ENCODE measurements at places on chromosomes 6 and 20.
A peak's percentile ranks its signal among the peaks of the same experiment; 100 is the strongest.

DNA sequence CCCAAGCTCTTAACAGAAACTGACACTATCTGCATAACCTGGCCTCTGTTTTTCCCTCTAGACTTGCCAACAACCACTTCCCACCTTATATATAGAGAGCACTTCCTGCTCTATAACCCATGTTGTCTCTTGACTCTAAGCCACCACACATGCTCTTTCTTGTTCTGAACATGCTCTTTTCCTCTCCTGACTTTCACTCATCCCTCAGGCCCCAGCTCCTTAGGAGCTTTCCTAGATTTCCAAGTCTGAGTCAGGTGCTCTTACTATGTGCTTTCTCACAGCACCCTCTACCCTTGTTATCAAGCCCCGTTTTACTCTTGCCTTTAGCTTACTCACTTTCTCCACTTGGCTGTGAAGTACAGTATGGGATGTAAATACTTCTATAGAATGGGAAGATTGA, 143.9 kb upstream of the EYA4 start:
- DNase-seq: no peak

DNA sequence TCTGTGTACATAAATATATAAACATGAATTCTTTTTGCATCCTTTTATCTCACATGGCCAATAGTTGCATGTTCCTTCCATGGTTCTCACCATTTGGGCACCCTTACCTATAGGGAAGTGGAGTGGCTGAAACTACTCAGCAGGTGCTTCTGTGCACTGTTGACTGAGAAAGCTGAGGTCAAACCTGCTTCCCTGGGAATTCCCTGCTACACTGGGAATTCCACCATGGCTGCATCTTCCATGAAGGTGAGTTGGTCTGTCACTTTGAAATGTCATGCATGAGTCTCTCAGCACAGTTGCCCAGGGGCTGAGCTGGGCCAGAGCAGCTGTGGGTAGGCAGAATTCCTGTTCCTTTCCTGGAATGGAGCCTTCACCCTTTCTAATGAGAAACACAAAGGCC, 193.8 kb upstream of the PRSS16 start:
- DNase-seq: no peak

GRCh38 chr20:58245181-58245891, 16.9 kb upstream of the ANKRD60 start:
- DNase-seq: no peak

GRCh38 chr6:125020385-125020784, 58.1 kb downstream of the RNF217 start:
- no peak for DNase-seq

GRCh38 chr6:40796260-40797221, 209.4 kb upstream of the LRFN2 start:
- no peak for DNase-seq

DNA sequence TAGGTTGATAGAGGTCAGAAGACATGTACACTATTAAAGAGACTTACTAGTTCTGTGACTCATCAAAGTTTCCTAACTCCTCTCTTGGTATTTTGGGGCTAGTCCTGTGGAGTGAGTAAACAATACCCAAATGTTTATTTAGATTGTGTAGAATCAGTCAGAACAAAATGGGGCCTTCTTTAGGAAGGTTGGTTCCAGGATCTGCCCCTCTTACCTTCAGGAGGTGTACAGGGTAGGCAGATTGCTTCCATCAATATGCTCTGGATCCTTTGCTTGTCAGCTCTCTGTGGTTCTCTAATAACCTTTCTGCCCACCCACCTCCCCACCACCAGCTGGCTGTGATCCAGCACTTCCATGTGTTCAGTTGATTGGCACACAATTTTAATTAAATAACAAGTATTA, 107.0 kb downstream of the POPDC3 start:
- no peak for DNase-seq

DNA sequence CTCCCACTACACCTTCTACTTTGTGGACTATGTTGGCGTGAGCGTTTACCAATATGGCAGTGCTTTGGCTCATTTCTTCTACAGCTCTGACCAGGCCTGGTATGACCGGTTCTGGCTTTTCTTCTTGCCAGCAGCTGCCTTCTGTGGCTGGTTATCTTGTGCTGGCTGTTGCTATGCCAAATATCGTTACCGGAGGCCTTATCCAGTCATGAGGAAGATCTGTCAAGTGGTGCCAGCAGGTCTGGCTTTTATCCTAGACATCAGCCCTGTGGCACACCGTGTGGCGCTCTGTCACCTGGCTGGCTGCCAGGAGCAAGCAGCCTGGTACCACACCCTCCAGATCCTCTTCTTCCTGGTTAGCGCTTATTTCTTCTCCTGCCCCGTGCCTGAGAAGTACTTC, 16.5 kb upstream of the EFHC1 start:
- DNase-seq: peak; percentile 81

GRCh38 chr6:73879501-73880293, 183.7 kb downstream of the CD109 start:
- DNase-seq: peak; percentile 2

DNA sequence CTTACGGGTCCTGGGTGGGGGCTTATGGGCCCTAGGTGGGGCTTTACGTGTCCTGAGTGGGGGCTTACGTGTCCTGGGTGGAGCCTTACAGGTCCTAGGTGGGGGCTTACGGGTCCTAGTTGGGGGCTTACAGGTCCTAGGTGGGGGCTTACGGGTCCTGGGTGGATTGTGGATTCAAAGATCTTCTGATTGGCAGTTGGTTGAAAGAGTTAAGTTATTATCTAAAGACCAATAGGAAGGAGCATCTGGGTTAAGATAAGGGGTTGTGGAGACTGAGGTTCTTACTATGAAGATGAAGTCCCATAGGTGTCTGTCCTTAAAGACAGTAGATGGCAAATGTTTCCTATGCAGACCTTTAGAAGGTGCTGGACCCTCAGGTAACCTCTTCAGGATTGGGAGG, 8.4 kb upstream of the BIRC7 start:
- no peak for DNase-seq

GRCh38 chr20:44106615-44107014, 80.4 kb downstream of the JPH2 start:
- DNase-seq: no peak

DNA sequence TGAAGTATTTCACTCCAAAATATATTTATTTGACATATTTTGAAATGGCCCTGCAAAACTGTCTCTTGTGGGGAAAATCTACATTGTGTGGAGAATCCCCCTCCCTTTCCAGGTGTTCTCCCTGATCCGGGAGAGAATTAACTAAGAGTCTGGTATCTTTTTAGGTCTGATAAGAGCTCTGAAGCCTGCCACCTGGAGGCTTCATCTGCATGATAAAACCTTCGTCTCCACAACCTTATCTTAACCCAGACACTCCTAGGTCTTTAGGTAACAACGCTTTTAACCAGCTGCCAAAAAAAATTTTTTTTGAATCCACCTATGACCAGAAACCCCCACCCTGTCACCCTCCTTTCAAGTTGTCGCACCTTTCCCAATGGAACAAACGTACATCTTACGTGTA, 43.0 kb downstream of the FAM184A start:
- DNase-seq: no peak

DNA sequence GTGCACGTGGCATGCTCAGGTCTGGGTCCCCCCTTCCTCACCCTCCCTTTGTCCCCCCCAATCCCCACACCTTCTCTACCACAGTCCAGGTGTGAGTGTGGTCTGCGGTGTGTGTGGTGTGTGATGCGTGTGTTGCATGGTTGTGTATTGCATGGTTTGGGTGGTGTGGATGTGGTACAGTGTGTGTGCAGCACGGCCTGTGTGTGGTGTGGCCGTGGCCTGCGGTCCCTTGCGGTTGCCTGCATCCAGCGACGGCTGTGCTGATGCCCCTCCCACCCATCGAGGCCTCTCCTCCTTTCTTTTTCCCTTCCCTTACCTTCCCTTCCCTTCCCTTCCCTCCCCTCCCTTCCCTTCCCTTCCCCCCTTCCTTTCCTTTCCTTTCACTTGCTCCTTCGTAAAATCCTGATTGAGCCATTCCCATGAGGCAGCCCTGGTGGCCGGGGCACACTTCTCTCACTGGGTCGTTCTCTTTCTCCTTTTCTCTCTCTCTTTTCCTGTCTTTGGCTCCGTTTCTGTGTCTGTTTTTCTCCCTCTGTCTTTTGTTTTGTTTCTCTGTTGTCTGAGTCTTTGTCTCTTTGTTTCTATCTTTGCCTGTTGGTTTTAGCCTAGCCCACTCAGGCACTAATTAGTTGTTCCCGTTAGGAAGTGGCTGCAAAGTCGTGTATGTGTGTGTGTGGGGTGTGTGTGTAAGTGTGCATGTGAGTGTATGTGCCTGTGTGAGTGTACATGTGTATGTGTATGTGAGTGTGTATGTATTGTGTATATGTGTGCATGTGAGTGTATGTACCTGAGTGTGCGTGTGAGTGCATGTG, 65.7 kb downstream of the SRC start:
- DNase-seq: no peak

DNA sequence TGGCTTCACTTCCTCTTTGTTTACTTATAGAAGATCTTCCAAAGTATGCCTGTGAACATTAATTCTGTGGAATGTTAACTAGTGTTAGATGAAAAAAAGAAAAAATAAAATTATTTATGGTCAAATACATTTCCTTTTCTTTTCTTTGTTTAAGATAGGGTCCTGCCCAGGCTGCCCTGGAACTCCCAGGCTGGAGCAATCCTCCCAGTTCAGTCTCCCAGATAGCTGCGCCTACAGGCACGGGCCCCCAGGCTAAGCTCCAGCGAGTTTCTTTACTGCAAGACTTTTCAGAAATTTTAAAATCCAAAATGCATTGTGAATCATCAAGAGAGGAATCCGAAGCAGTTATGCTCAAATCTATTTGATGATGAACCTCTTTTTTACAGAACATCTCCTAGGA, 39.3 kb upstream of the IL20RA start:
- DNase-seq: no peak

DNA sequence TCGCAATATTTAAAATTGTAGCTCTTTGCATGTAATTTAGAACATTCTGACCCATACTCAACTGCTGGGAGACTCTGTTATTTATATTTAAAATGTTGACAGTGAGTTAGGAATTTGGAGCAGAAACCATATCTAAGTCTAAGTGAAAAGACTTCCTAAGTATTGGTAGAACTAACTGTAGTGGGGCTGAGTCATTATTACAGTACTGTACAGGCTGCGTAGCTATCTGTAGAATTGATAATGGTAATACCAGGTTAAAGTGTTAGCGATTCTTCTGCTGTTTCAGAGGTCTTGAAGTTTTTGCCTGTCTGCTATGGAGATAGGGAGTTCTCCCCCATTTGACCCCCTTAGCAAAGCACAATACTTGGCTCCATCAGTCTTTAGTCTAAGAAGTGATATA, 3.6 kb downstream of the TOP1 start:
- peak; percentile 75 for DNase-seq

- DNase-seq: no peak
Observed at GRCh38 chr6:129351807-129352206, 358.2 kb downstream of the ARHGAP18 start.

DNA sequence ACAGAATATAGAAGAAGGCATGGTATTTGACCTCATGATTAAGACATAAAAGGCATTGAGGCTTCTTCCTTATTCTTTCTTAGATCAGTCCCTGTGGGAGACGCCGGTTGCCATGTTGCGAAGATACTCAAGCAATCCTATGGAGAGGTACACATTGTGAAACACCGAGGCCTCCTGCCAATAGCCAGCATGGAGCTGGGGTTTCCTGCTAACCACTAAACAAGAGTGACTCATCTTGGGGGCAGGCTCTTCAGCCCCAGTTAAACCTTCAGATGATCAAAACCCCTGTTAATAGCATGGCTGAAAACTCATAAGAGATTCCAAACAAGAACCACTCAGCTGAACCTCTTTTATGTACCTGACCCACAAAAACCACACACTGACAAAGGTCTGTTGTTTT, 478.8 kb downstream of the CD83 start:
- no peak for DNase-seq

DNA sequence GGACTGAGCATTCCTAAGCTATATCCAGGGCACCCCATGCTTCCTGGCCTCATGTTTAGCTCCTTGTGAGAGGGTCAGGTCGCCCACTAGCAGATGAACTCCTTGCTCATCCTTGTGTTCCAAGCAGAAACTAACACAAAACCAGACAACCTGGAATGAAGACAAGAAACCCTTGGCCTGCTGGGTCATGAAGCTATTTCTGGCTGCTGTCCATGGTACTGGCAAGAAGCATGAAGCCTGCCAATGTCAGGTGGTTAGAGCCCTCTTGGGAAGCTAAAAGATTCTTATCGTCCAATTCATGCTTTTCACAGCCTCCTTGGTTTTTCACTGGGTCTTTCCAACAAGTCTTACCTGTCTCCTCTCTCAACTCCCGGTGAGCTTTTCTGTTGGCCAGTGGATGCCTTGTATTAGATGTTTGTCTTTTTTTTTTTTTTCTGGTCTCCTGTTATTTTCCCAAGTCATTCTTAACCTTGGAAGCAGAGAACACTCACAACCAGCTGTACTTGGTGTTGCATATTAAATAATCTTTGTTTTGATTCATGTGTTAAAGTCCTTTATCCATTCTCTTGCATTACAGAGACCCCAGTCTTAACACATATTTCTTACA, 180.3 kb downstream of the ANKRD60 start:
- DNase-seq: no peak

DNA sequence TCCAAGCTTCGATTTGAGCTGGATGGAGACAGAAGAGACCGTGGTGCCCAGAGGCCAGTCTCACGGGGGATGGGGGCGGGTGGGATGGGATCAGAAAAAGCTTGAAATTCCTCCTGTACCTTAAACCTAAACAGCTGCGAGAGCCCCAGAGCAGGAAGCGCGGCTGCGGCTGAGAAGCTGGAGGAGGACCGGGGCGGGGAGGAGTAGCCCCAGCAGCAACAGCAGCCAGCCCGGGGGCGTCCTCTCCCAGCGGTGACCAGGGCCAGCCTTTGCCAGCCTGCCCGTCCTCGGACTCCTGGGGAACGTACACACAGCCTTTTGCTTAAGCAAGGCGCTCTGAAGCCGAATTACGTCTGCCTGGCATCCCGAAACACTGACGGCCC, 17.4 kb upstream of the PRDM13 start:
- no peak for DNase-seq

- DNase-seq: no peak
Observed at GRCh38 chr20:51560550-51561307, 18.2 kb upstream of the NFATC2 start.

DNA sequence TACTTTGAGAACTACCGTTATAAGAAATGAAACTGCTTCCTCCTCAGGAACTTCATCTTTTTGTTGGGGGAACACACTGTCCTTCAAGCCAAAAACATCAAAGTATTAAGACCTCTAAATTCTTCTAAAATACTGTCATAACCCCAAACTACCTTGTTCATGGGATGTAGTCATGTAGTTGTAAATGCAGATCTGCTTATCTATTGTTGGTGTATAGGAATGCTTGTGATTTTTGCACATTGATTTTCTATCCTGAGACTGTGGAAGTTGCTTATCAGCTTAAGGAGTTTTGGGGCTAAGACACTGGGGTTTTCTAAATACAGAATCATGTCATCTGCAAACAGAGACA, 282.9 kb upstream of the RUNX2 start:
- DNase-seq: no peak

Data from hematopoietic multipotent progenitor cell treated with erythropoietin and hydrocortisone succinate and interleukin-3 and kit ligand, for 17 days (in vitro differentiated cells).